Progenitor cell of endocrine pancreas (in vitro differentiated cells): ENCODE measurements at places on chromosomes 4 and X. TPM values are rescaled to one million over a fixed set of nuclear protein-coding genes. Genes with fewer than 3 reads are reported as not detected.

The MTMR1 gene
- total RNA-seq, result 28.4 and 28.5 TPM in 2 replicates

DNA sequence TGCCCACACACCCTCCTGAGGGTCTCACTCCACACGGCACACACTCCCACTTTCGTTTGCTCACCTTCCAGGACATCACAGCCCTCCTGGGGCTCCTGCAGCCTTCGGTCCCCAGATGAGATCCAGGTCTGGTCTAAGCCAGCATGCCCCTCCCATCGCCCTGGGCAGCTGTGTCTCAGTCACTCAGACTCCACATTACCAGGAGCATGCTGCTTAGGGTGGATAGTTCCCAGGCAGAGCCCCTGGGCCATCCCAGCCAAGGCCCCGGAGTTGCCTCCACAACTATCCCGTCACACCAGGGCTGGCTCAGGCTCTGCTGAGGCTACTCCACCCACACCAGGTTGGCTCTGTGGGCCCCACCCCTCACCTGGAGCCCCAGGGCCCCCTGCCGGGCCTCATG is 50.4 kb upstream of the PSAPL1 start:
- peaks cover 1% of the 10 kb centered on the region for H3K4me1 ChIP-seq
- no peak overlapping the region for H3K27ac ChIP-seq
- H3K36me3 ChIP-seq, result no peaks in the 10 kb centered on the region
- no peak overlapping the region for H3K4me3 ChIP-seq
- DNase-seq, result no peak

The GLRA2 gene
- not detected in 2 replicates for total RNA-seq

- H3K4me1 ChIP-seq, result no peaks in the 10 kb centered on the region
- no peak for DNase-seq
- no peaks in the 10 kb centered on the region for H3K36me3 ChIP-seq
- H3K27me3 ChIP-seq, result no peaks in the 10 kb centered on the region
Observed at GRCh38 chrX:45667666-45668065, 467.0 kb upstream of the DIPK2B start.

GRCh38 chrX:48958635-48959094 is 1.3 kb upstream of the OTUD5 start:
- peaks cover 2% of the 10 kb centered on the region for H3K36me3 ChIP-seq
- DNase-seq, result no peak
- H3K4me3 ChIP-seq, result peak overlapping the region; percentile 100
- peak overlapping the region; percentile 100 for H3K27ac ChIP-seq
- H3K27me3 ChIP-seq, result no peaks in the 10 kb centered on the region
